ENCODE measurements at places on chromosomes 5 and 9.

GRCh38 chr9:110752766-110753165, 84.2 kb downstream of the MUSK start:
- DNase-seq = no peak

- no peak for DNase-seq
These were observed 2.0 kb upstream of the PHPT1 start for GRCh38 chr9:136847088-136847825.

GRCh38 chr9:90793729-90794128, 7.9 kb upstream of the SYK start:
- DNase-seq = no peak

GRCh38 chr9:72396247-72397091, 31.5 kb upstream of the ZFAND5 start:
- DNase-seq = no peak

DNA sequence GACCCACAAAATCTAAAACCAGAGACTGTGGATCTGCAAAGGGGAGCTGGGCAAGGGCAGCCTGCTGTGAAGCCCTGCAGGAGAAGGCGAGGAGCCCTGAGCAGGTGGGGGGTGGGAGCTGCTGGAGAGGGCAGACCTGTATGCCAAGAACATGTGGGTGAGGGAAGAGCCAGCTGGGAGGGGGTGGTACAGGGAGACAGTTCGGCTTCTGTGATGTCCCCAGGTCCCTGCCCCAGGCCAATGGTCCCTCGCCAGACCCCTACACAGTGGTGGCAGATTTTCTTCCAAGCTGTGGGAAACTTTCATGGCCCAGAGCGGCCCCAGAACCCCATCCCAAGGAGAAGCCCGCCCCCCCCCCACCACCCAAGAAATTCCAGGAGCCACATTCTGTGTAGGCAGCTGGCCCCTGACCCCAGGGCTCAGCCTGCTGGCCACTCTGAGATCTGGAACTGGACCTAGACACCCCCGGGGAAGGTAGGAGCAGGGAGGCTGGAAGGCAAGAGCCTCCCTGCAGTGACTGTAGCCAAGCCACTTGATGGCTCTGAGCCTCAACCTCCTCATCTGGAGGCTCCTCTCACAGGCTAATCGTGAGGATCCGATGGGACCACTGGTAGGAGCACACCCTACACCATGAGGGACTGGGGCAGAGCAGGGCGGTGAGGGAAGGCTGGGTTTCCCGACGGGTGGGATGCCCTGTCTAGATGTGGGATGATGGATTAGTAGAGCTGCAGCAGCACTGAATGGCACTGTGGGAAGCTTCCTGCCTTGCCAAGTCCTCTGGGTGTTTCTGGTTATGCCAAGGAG, 22.6 kb upstream of the CSF1R start:
- DNase-seq = no peak

GRCh38 chr9:19732441-19732951, 56.3 kb downstream of the SLC24A2 start:
- no peak for DNase-seq

- no peak for DNase-seq
These were observed 20.9 kb downstream of the SH3GLB2 start for GRCh38 chr9:129007035-129007765.

DNA sequence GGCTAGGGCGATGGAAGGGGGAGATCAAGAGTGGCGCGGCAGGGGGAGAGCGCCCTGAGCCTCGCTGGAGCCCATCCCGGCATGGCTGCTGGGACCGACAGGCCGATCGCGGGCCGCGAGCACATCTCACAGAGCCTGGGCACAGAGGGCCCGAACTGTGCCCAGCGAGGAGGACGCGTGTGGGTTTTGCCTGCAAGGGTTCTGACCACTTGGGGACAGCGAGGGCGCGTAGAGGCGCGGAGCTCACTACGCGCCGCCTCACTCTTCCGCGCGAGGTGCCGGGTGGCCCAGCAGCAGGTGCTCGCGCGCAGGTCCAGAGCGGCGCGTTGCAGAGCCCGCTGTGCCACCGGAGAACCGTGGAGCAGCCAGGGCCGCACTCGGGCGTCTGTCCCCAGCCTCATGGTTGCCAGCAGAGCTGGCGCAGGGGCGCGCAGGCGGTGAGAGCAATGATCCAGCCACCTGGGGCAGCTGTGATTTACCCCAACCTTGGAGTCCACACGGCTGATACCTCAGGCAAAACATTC, 16.3 kb upstream of the PITX1 start:
- DNase-seq = no peak

- DNase-seq = no peak
These were observed 346.0 kb upstream of the PANK3 start for GRCh38 chr5:168925160-168925559.

- DNase-seq = peak; percentile 78
These were observed at the start of gene BASP1 for GRCh38 chr5:17217493-17218352. BASP1 (plus strand) TSS chr5:17217631; CDS start chr5:17275217, 57,586 bp downstream.

DNA sequence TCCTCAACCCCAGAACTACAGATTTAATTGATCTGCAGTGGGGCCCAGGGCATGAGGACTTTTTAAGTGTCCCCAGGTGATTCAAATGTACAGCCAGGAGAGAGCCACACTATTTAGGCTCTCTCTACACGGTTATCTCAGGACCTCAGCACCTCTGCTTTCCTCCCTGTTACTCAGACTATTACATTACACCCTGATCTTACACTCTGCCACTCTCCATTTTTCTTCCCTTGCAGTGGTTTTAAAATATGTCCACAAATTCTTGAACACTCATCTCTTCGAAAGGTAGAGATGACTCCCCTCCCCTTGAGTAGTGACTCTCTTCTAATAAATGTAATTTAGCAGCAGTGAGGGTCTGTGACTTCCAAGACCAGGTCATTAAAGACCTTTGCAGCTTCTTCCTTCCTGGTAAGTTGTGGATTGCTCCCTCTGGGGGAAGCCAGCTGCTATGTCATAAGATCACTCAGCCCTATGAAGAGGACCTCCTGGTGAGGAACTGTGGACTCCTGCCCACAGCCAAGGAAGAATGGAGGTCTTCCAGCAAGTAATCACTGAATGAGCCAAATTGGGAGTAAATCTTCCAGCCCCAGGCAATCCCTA, 87.5 kb upstream of the SSBP2 start:
- no peak for DNase-seq

- no peak for DNase-seq
These were observed 150.4 kb upstream of the RAI14 start for GRCh38 chr5:34505731-34506130.

DNA sequence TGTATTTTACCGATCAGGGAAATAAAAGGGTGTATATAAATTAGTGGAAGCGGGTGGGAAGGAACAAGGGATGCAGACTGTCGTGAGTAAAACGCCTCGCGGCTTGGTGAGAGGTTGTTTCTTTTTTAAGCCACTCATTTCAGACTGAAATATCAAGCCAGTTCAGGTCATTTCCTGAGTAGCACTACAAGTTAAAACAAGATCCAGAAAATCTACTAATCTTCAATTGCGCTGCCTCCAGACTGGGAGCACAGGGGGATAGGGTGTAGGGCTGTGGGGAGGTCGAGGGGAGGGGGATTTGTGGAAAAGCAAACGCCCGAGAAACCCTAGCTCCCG, 140.8 kb downstream of the TSSK1B start:
- DNase-seq = peak; percentile 6

DNA sequence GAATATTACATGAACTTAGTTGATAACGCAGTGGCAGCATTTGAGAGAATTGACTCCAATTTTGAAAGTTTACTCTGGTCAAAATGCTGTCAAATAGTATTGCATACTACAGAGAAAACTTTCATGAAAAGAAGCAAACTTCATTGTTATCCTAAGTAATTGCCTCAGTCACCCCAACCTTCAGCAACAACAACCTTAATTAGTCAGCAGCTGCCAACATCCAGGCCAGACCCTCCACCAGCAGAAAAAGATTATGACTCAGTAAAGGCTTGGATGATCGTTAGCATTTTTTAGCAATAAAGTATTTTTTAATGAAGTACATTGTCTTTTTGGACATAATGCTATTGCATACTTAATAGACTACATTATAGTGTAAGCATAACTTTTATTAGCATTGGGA, 40.8 kb upstream of the SPDL1 start:
- DNase-seq = no peak

DNA sequence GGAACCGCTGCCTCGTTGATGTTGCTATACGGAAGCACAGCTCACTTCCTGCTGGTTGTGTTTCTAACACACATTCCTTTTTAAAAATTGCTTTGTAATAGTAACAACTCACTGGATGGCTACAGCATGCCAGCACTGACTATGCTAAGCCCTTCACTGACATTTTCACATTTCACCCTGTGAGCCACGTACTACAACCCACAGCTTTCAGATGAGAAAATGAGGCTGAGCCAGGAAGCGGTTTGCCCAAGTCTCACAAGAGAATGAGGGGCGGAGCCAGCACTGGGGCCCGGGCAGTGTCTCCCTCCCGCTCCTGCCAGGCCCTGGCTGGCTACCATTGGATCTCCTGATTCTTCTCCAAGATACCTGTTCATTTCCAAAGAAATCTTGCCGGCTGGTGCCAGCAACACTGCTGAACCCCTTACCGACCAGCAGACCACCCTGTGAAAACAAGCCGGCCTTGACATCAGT, 38.3 kb downstream of the FAM78A start:
- peak; percentile 31 for DNase-seq

DNA sequence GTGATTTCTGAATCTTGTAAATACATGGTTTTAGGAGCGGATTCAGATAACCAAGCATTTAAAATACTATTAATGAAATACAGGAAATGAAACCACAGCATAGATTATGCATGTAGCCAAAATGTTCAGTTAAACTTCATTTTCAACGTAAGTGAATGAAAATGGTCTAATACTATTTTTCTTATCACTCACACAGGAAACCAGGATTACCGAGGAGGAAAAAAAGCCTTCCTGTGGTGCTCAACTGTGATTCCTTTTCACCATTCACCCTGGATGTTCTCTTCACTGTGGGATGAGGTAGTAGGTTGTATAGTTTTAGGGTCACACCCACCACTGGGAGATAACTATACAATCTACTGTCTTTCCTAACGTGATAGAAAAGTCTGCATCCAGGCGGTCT, 83.4 kb upstream of the ZNF169 start:
- no peak for DNase-seq

DNA sequence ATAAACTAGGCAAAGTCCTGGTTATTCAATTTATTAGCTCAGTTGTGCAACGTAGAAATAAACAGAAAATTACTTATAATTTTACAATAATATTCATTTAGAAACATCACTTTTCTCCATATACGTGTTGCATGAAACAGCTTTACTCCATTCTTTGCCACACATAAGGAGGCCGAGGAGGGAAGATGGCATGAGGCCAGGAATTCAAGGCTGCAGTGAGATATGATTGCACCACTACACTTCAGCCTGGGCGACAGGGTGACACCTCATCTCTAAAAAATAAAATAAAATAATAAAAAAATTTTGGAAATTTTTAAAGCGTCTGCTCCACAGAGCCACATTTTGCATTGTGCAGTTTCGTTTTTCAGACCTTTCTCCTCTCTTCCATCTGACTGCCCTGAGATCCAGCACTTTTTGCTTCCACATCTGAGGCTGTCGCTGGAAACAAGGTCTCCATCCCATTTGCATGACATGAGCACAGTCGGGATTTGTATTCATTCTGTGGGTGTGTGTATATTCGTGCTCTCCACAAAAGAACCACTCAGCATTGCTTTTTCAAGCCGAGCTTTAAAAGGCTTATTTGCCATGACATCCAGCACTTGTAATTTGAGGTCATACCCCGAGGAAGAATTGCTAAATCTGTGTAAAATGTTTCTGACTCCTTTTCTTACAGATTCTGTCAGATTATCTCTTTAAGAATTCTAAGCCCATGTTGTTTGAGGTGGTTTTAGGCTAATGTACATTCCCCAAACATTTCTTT, 98.6 kb upstream of the MSX2 start:
- DNase-seq = no peak

DNA sequence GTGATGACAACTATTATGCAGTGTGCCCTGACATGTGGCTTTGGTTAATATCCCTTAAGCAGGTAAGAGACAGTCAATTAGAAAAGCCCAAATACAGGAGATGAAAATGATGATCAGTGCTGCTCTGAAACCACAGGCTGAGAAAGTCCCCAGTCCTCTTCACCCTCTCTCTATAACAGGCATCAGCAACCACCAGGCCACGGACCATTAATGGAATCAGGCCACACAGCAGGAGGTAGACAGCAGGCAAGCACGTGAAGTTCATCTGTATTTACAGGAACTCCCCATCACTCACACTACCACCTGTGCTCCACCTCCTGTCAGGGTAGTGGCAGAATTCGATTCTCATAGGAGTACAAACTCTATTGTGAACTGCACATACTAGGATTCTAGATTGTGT, 591.6 kb upstream of the CYLC2 start:
- no peak for DNase-seq

GRCh38 chr5:68169903-68170302, 45.7 kb upstream of the PIK3R1 start:
- peak; percentile 43 for DNase-seq

DNA sequence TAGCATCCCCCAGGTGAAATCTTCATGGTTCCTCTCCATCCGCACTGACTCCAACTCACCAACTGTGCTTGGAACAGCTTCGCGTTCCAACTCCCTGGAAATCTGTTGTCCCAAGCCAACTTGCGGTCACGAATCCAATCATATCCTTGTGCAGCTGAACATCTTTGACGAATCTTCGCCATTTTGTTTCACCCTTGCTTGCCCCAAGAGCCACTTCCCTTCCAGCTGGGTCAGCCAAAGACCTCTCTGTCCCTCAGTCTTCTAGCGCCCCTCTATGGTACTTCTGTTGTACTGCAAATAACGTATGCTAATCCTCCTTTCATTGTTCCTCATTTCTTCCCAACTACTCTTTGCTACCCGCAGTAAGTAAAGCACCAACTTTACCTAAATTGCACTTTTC, 61.0 kb upstream of the TARS1 start:
- no peak for DNase-seq

DNA sequence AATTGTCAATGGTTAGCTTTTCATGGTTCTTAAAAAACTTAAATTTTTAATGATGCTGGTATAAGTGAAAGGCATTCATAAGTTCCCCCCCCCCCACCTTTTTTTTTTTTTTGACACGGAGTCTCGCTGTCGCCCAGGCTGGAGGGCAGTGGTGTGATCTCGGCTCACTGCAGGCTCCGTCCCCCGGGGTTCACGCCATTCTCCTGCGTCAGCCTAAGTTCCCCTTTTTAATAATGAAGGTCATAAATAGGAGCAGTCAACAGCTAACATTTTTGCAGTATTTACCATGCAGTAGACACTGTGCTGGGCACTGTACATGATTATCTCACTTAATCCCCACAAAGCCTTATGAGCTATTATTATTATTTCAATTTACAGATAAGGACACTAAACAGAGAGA, 556.3 kb downstream of the PDE4D start:
- DNase-seq = no peak

DNA sequence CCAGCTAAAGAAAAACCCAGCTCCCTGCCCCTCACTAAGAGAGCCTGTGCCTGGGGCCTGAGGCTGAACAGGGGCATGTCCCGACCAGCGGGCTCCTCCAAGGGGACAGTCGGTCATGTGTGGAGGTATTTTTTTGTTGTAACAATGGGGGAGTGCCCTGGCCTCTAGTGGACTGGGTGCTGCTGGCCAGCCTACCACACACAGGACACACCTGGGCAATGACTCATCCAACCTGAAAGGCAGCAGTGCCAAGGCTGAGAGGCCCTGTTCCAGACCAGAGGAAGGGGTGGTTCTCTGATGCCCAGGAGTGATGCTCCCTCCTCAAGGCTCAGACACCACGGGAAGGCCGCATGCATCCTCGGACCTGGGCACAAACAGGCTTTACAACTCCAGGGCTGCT, 181.5 kb downstream of the OLFM1 start:
- DNase-seq = no peak

GRCh38 chr5:44663991-44664710, 144.6 kb upstream of the MRPS30 start:
- DNase-seq = no peak
